ENCODE measurements at places on chromosomes 3 and 15.
A peak's percentile ranks its signal among the peaks of the same experiment; 100 is the strongest.

DNA sequence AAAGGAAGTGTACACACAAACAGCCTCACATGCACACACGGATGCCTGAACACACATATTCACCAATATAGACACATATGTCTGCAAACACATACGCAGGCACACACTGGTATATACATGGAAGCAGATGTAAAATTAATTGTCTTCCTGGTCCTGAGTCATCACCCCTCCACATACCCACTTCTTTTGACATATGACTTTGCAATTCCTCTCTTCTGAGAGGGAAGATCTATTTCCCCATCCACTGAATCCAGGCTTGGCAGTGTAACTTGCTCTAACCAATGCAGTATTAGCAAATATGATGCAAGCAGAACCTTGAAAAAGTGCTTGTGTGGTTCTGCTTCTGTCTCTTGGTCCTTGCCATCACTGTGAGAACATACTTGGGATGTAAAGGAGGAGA lies 76.8 kb upstream of the HRH1 start:
- DNase-seq: peak; percentile 94

DNA sequence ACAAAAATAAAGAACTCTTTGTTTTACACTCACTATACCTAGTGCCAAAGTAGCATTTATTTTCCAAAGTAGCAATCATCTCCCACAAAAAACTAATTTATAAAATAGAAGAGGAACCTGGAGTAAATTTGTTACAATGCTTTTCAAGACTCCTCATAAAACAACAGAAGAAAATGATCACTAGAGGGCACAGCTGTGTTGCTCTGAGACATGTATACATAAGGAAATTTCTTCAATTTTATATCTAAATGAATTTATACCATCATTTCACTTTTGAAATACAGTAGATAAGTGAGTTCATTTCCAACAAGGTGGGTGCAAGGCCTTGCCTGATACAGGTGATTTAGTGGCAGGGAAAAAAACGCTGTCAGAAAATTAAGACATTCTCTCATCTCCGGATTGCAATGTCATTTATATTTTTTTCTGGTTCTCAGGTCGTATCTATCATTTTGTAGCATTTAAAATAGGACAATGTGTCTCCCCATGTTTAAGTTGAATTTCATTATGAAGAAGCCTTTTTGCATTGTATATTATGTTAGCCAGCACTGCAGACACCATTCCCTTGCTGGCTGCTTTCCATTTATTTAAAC lies 25.3 kb upstream of the ARHGEF26 start:
- peak; percentile 28 for DNase-seq

GRCh38 chr3:101634591-101635196 lies 42.2 kb downstream of the ZBTB11 start:
- no peak for DNase-seq

DNA sequence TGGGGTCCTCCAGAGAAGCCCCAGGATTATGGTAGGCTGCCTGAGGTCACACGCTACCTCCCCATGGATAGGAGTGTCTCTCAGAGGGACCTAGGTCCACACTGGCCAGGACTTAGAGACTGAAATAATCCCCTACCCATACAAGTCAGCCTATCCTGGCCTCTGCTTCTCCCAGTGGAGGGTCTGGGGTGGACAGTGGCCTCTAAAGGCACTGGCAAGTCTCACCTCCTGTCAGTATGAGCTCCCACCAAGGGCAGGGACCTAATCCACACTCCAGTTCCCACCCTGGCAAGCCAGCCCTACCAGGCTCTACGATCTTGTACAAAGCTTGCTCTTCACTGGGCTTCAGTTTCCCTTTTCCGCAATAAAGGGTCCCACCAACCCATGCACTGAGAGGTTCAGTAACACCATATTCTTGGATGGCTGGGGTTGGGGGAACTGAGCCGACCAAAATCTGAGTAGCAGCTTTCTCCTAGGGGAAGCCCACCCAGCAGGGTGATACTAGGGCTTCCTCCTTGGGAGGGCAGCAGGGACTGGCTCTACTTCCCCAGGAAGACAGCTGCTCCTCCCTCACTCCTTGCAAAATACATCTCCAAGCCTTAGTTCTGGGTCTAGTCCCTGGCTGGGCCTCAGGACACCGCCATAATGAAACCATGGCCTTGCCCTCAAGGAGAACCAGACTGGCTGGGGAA lies 2.4 kb downstream of the CISH start:
- peak; percentile 65 for DNase-seq

DNA sequence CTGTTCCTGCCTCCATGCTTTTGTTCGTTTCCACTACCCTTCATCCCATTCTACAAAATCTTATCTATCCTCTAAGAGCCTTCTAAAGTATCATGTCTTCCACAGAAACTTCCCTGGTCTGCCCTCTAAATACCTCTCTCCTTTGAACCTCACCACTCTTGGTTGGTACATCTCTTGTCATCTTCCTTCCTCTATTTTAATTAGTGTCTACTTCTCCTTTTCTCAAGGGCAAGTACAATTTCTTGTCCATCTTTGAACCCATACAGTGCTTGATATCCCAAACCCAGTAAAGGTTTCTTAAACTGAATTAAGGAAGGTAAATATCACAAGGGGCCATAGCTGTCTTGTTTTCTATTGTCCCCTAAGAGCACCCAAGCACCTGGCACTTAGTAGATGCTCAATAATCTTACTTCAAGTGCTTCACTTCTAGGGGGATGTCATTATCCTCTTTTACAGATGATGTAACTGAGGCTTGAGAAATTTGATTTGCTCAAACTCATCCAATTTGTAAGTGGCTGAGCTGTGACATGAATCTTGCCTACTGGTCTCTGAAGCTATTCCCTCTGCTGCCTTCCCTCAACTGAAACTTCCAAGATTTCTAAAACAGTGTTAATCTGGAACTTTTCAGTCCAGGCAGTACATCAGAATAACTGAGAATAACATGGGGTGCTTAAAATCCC lies 2.6 kb upstream of the DAPK2 start:
- DNase-seq: peak; percentile 63

DNA sequence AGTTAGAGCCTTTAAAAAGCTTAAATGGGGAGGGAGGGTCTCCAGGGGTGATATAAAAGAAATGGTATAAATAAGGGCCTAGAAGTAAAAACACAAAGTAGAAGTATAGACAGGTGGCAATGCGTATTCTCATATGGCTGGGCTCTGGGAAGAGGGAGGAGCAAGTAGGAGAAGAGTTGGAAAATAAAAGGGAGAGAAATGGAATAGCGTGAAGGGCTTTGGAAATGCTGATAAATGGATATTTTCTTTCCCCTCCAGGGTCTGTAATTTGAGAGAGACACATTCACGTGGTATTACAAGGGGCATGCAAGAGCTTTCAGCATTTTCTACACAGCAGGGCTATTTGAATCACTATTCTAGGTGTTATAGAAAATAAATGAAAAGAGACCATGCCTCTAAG lies 313.7 kb downstream of the RYR3 start:
- DNase-seq: no peak

DNA sequence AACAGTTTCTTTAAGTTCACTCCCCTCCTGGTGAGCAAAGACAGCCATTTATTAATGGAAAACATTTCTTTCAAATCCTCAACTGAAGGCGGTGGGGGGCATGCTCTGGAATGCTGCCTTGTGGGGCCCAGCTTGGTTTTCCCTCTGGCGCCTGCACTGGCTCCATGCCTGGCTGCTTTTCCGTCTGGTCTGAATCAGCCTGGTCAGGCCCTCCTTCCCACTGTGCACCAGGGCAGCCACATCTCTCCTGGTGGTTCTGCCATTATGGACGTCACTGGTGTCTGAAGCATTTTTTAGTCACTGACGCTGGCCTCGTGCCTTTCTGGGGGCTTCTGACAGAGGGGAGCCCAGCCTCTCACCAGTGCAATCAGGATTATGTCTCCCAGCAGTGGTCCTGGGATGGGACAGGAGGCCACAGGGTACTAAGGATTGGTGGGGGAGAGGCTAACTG lies 57.6 kb upstream of the APEH start:
- no peak for DNase-seq

DNA sequence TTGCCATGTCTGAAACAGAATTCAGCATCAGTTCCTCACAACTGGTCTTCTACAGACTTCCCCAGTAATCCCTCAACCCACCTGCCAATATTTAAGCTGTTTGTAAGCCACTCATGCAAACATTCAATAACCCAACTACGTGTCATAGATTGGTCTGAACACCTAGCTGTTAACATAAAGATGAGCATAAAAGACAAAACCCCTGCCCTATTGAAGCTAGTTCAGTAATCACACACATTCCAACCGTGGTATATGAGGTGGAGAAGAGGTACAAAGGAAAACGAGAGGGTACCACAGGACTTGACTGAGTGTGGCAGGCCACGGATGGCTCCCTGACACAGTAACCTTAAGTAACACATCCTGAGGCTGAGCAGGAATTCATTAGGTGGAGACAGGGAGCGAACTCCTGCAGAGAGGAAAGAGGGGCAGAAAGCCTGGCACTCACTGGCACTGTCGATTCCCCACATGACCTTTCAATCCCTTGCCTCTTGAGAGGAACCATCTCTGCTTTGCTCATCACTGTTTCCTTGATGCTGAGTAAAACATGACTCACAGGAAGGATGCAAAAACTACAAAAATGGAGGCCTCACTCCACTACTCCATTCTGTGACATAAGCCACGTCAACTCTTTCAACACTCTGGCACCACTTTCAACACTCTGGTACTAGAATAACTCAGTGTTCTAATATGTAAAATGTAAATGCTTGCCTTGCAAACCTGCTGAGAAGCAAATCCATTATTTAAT lies 31.3 kb downstream of the RPN1 start:
- DNase-seq: peak; percentile 95

- DNase-seq: no peak
Observed at GRCh38 chr3:101932326-101933068, 83.2 kb downstream of the NFKBIZ start.

GRCh38 chr3:165279471-165279870 lies 83.3 kb upstream of the SLITRK3 start:
- no peak for DNase-seq

- no peak for DNase-seq
Observed at GRCh38 chr3:127408022-127408683, 120.3 kb upstream of the PRR20G start.

GRCh38 chr3:113249111-113249510 lies 37.8 kb downstream of the BOC start:
- DNase-seq: no peak

DNA sequence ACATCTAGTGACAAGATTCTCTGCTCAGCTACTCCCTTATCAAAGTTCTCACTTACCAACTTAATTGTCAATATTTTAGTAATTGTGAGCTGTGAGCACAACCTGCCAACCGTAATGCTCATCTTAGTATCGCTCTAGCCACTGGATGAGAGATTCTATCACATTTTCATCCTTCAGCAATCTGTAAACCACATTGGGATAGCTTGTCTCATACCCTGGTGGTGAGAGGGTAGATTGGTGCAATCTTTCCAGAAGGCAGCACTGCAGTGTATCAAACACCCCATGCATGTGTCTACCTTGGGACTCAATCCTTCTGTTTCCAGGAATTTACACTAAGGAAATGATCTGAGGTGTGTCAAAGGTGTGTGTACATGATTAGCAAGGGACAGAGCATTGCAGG lies 18.9 kb upstream of the ATP8B4 start:
- DNase-seq: no peak

GRCh38 chr3:157872902-157873301 lies 233.3 kb downstream of the SHOX2 start:
- no peak for DNase-seq

- no peak for DNase-seq
Observed at GRCh38 chr3:7977245-7978086, 524.2 kb upstream of the LMCD1 start.

DNA sequence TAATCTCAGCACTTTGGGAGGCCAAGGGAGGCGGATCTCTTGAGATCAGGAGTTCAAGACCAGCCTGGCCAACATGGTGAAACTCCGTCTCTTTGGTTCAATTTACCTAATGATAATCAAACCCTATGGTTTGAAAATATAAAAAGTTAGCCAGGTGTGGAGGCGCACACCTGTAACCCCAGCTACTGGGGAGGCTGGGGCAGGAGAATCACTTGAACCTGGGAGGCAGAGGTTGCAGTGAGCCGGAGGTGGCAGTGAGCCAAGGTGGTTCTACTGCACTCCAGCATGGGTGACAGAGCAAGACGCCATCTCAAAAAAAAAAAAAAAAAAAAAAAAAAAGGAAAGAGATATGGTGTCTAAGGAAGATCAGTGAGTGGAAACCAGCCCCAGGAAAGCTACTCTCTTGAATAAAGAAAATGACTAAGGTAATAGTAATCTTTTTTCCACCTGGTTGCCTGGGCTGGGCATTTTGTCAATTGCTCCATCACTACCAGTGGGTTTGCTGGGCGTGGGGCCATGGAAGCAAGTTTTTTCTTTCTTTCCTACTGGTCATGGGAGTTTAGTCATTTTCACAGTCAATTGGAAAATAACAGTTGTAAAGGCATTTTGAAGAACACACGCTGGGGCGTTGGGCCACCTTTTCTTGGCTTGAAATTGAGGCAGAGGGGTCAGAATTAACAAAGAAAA lies 387.6 kb upstream of the RGMA start:
- DNase-seq: no peak

DNA sequence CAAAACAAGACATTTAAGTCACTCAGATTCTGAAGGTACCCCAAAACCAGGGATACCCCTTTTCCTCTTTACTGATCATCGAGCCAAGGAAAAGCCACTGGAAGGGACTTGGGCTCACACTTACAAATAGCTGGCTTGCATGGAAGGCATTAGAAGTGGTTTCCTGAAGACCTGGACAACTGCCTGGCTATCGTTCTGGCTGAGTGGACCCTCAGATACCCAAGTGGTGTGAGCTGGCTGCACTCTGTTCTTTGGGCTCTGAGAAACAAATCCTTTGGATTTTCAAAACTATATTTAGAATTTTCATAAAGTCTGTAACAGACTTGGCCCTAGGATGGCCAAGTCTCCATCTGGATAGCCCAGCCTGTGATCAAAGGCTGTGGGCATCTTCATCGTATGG lies 110.1 kb upstream of the CTDSPL start:
- no peak for DNase-seq

DNA sequence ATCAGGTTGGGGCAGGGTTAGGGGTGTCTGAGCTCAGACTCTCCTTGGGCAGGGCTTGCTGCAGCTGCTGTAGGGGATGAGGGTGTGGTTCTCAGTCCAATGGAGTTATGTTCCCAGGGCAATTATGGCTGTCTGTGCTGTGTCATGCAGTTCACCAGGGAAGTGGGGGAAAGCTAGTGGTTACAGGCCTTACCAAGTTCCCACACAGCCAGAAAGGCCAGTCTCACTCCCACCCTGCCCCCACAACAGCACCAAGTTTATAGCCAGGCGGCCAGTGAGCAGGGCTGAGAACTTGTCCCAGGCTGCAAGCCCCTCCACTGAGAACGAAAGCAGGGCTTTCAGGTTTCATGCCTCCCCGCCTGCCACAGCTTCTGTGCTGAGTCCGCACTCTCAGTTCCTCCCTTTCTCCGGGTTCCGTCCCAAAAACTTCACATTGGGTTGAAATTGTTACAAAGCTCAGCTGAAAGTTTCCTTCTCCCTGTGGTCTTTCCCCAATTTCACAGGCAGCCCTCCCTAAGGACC lies 19.6 kb upstream of the CPOX start:
- DNase-seq: peak; percentile 48

Data from inflammatory macrophage treated with lipopolysaccharide for 4 hours (primary cell).